D721Med (cell line): ENCODE measurements at places on chromosomes 13 and 19.

- DNase-seq, result no peak
Measured at GRCh38 chr13:109370496-109370895, 415.9 kb downstream of the IRS2 start.

GRCh38 chr13:106709522-106709921 lies 141.6 kb upstream of the ARGLU1 start:
- no peak for DNase-seq

GRCh38 chr13:104584481-104584880 lies 1518.3 kb upstream of the SLC10A2 start:
- DNase-seq, result no peak

DNA sequence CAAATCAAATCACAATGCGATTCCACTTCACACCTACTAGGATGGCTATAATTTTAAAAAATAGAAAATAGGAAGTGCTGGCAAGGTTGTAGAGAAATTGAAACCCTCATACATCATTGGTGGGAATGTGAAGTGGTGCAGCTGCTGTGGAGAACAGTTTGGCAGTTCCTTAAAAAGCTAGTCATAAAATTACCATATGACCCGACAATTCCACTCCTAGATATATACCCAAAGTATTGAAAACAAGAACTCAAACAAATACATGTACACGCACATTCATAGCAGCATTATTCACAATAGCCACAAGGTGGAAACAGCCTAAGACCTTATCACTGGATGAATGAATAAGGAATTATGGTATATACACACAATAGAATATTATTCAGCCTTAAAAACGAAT lies 12.0 kb downstream of the HMGB1 start:
- DNase-seq, result no peak

DNA sequence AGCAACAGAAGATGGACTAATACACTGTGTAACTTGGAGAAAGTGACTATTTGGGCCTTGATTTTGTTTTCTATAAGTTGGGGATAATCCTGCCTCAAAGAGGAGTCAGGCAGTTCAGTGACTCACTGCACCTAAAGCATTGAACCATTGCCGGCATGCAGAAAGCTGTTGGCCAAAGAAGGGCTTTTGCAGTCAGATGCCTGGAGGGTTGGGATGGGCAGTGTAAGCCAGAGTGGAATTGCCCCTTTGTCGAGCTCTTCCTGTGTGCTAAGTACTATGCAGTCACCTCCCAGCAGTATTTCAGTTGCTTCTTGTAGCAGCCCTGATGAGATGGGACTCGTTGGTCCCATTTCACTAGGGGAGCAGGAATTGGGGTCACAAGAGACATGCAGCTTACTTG lies 11.1 kb downstream of the ZNF473 start:
- DNase-seq, result no peak

DNA sequence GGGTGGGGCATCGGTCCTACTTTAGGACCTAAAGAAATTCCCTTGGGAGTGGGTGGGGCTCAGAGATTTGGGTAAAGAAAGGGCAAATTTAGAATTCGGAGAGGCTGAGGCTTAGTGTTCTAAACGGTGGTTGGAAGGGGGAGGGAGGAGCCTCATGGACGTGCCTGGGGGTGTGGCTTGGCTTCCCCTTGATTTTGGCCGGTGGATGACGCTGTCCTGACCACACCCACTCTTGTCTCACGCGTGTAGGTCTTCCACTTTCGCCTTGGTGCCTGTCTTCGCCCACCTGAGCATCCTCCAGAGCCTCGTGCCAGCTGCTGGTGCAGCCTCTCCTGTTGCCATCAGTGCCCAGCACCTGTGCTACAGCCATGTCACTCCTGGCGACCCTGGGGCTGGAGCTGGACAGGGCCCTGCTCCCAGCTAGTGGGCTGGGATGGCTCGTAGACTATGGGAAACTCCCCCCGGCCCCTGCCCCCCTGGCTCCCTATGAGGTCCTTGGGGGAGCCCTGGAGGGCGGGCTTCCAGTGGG lies 1.2 kb upstream of the NUP62 start:
- no peak for DNase-seq

GRCh38 chr13:66222127-66222526 lies 1008.0 kb downstream of the PCDH9 start:
- no peak for DNase-seq
